ENCODE measurements at places on chromosomes 7 and 10.

DNA sequence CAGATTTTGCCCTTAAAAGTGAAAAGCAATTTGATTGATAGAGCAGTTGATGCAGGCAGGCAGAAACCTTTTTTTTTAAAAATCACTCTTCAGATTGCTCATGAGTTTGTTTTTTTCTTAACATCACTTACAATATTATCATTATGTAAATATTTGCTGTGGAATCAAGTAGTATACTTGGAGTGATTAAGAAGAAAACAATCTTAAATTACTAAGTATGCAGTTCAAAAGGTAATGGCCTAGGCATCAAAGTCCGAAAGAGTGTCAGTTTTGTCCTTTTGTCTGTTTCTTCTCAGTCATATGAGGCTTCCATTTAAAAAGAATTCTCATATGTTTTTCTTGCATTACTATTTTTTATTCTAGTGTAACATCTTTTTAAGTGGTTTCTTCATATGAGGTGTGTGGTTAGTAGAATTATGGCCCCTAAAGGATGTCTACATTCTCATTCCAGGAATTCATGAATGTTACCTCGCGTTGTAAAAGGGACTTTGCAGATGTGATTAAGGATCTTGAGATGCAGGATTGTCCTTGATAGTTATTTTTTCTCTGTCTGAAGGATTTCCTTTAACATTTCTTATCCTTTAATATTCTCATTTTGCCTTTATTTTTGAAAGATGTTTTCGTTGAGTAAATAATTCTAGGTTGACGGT lies 44.0 kb downstream of the BICC1 start:
- DNase-seq = no peak

GRCh38 chr10:69451784-69452251 lies 553 bp downstream of the TSPAN15 start:
- no peak for DNase-seq

- DNase-seq = no peak
Observed at GRCh38 chr10:126500866-126501265, 112.6 kb upstream of the ADAM12 start.

- DNase-seq = no peak
Observed at GRCh38 chr10:71177651-71178199, 34.6 kb upstream of the UNC5B start.

DNA sequence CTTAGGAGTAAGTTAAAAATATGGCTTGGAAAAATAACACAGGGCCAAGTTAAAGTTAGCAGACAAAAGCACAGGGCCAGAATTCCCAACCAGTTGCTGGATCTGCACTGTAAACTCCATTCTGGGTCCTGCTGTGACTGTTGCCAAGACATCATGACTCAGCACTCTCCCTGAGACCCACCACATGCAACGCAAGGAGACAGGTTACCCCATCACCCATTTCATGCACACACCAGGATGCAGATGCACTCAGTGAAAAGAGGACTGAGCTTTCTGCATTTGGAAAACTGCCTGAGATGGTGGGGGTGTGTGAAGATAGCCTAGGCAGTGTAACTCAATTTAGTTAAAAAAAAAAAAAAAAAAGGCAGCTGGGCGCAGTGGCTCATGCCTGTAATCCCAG lies 97.6 kb upstream of the ZNF438 start:
- DNase-seq = no peak

DNA sequence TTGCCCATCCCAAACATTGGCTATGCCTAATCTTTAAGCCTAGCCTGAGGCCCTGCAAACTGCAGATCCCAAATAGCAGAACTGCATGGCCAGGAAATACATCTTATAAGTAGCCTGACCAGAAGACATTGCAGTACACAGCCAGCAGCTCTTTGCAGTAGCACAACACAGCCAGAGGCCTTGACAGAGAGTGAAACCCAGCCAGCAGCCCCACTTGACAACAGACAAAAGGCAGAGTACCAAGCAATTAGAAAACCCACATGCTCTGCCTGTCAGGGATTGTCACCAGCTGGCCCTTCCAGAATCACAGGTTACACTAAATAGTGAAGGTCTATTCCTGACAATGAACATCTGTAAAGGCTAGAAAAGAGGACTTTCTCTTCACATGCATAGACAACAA lies 242.8 kb upstream of the TMEM72 start:
- no peak for DNase-seq

DNA sequence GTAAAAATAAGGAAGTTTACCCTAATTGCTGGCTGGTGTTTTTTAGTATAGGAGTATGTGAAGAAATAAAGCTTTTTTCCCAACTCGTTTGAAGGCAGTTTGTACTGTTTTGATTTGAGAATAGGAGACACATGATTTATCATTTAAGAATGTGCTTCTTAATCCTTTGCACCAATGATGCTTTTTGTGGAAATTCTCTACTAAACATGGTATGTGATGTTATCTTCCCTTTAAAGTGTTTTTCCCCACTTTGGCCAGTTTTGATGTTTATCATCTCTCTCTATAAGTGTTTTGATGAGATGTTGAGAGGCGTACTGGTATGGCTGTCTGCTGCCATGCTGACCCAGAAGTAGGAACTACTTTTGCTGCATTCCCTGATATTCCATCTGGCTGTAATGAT lies 85.1 kb downstream of the SUGCT start:
- no peak for DNase-seq

- DNase-seq = no peak
Observed at GRCh38 chr10:62817121-62817765, 1.1 kb upstream of the EGR2 start.

- DNase-seq = no peak
Observed at GRCh38 chr10:64036321-64036930, 515.2 kb downstream of the REEP3 start.

GRCh38 chr7:120949393-120949911 lies 1.1 kb upstream of the ING3 start:
- no peak for DNase-seq

GRCh38 chr7:34191771-34192479 lies 286.6 kb downstream of the BMPER start:
- DNase-seq = no peak

GRCh38 chr7:5477723-5478531 lies 54.3 kb upstream of the TNRC18 start:
- DNase-seq = no peak

All from effector CD8-positive, alpha-beta T cell (primary cell).